ENCODE measurements at places on chromosomes 7 and 10. TPM values are rescaled to one million over a fixed set of nuclear protein-coding genes. Genes with fewer than 3 reads are reported as not detected.

Gene STK31
- not detected for total RNA-seq

Gene GPR141
- not detected for total RNA-seq

GRCh38 chr7:91570560-91570959, 306.3 kb downstream of the FZD1 start:
- DNase-seq: no peak

DNA sequence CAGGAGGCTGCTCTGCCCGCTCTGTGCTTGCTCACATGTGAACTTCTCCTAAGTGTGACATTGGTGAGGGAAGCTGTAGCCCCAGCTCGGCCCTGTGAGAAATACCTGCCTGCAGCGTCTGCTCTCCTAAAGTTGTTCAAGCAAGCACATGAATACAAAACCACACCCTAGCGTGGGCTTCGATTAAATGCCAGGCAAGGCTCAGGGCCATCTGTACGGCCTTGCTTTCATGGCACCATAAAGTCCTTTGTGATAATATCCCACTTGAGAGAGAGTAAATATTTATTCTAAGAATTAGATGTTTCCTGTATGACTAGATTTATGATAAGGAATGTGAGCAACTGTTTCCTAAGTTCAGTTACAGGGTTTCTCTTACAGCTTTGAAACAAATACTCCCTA, 262.8 kb upstream of the KLF14 start:
- peak; percentile 73 for DNase-seq

DNA sequence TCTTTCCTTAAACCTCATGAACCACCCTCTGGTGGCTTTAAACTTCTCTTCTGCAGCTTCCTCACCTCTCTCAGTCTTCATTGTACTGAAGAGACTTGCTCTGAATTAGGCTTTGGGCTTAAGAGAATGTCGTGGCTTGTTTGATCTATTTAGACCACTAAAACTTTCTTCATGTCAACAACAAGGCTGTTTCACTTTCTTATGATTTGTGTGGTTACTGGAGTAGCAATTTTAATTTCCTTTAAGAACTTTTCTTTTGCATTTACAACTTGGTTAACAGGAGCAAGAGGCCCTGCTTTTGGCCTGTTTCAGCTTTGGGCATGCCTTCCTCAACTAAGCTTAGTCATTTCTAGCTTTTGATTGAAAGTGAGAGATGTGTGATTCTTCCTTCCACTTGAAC, 38.1 kb upstream of the CDHR3 start:
- DNase-seq: peak; percentile 50
